ENCODE measurements at places on chromosomes 1 and 21. TPM values are rescaled to one million over a fixed set of nuclear protein-coding genes. Genes with fewer than 3 reads are reported as not detected.

GRCh38 chr21:31310750-31311149, 33.3 kb downstream of the TIAM1 start:
- no peak overlapping the region for H3K27ac ChIP-seq
- H3K4me3 ChIP-seq = no peak overlapping the region
- no peak for DNase-seq
- H3K27me3 ChIP-seq = no peaks in the 10 kb centered on the region

GRCh38 chr1:242128951-242129502, 130.1 kb upstream of the MAP1LC3C start:
- no peak overlapping the region for H3K27ac ChIP-seq
- H3K4me1 ChIP-seq = no peaks in the 10 kb centered on the region
- H3K36me3 ChIP-seq = no peaks in the 10 kb centered on the region
- DNase-seq = no peak
- H3K27me3 ChIP-seq = no peaks in the 10 kb centered on the region
- H3K4me3 ChIP-seq = no peak overlapping the region

DNA sequence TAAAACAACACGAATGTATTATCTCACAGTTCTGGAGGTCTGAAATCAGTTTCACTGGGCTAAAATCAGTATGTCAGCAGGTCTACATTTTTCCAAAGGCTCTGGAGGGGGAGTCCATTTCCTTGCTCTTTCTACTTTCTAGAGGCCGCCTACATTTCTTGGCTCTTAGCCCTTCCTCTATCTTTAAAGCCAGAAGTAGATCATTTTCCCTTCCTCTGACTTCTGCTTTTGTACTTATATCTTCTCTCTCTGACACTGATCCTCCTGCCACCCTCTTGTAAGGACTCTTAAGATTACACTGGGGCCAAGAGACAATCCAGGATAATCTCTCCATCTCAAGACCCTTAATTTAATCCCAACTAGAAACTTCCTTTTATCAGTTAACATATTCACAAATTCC, 41.4 kb downstream of the MSH4 start:
- no peak overlapping the region for H3K27ac ChIP-seq
- DNase-seq = no peak
- H3K4me3 ChIP-seq = no peak overlapping the region
- H3K4me1 ChIP-seq = no peaks in the 10 kb centered on the region
- no peaks in the 10 kb centered on the region for H3K36me3 ChIP-seq

RGS13 gene
- not detected for total RNA-seq

TTC39A gene
- total RNA-seq = 13.1 TPM

GRCh38 chr1:223048026-223048425, 95.0 kb downstream of the TLR5 start:
- no peaks in the 10 kb centered on the region for H3K4me1 ChIP-seq
- H3K27ac ChIP-seq = no peak overlapping the region
- H3K27me3 ChIP-seq = no peaks in the 10 kb centered on the region
- DNase-seq = no peak
- no peak overlapping the region for H3K4me3 ChIP-seq

DNA sequence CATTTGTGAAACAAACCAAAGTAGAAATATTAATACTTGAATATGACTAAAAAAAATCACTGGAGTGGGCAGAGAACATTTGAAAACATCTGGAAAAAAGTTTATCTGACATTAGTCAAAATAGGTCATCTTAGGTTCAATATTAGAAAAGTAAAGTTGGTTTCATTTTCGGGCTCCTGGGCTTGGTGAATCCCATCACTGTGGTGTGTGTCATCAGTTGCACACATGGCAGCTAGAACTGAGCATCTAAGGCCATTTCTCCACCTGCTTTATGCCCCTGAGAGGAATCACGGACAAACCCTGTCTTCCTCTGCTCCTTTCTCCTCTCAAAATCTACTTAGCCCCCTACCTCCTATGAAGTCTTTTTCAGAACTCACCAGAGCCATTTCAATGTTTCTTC, 5.4 kb downstream of the HSD11B1 start:
- H3K4me3 ChIP-seq = no peak overlapping the region
- no peaks in the 10 kb centered on the region for H3K27me3 ChIP-seq

AIM2 gene
- not detected for total RNA-seq

OR6K3 gene
- not detected for total RNA-seq

DNA sequence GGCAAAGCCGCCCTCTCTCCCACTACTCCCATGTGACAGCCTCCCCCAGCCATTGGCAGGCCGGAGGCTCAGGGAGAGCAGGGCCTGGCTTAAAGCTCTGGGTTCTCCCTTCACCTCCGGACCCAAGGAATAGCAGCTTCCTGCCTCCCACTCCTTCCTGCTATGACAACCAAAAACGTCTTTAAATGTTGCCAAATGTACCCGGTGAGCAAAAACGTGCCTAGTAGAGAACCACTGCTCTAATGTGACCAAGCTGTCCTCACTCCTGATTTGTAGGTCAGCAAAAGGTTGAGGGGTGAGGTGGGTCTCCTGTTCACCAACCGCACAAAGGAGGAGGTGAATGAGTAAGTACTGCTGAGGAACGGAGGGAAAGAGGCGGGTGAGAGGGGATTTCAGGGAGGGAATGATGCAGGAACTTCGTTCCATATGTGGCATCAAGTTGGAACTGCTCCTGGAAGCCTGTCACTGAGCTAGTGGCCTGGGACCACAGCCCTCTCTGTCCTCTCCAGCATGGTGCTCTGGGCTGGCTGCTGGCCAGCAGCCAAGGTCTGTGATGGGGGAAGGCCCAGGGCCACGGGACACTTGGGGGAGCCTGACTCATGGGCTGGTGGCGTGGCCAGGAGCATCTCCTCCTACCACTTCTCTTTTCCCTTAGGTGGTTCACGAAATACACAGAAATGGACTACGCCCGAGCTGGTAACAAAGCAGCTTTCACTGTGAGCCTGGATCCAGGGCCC, 5.7 kb downstream of the MRTO4 start:
- H3K27ac ChIP-seq = no peak overlapping the region
- DNase-seq = no peak
- H3K36me3 ChIP-seq = peaks cover 60% of the 10 kb centered on the region
- H3K4me1 ChIP-seq = peaks cover 16% of the 10 kb centered on the region

NBL1 gene
- total RNA-seq = 20.3 TPM

RGS8 gene
- total RNA-seq = not detected

CFAP74 gene
- total RNA-seq = not detected

All from gastrocnemius medialis (tissue), 4 donors.